ENCODE measurements at places on chromosomes 12 and 14.

DNA sequence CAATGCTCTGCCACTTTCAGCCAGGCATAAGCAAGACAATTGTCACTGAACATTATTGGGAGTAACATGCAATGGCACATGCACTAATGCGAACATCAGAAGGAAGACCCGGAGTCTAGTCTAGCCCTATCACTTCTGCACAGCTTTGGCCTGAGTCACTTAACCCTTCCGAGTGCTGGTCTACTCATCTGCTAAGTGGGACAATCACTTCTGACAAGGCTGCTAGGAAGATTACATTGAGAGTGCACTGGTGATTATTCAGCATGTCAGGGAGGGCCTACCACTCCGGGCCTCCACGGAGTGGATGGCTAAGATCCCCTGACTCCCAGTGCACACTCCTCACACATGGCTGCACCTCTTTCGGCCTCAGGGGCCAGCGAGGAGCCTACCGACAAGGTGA lies 240.9 kb downstream of the DPF3 start:
- no peak for DNase-seq

- DNase-seq: peak; percentile 33
Measured at GRCh38 chr12:102957339-102958050, at the start of gene ASCL1. ASCL1 (plus strand) TSS chr12:102957674; CDS start chr12:102958245, 571 bp downstream.

GRCh38 chr12:6946033-6946919 lies 2.5 kb downstream of the C12orf57 start:
- peak; percentile 98 for DNase-seq

GRCh38 chr12:52371716-52372115 lies 4.4 kb upstream of the KRT85 start:
- DNase-seq: no peak

GRCh38 chr12:4915752-4916151 lies 6.0 kb downstream of the KCNA1 start:
- DNase-seq: no peak

DNA sequence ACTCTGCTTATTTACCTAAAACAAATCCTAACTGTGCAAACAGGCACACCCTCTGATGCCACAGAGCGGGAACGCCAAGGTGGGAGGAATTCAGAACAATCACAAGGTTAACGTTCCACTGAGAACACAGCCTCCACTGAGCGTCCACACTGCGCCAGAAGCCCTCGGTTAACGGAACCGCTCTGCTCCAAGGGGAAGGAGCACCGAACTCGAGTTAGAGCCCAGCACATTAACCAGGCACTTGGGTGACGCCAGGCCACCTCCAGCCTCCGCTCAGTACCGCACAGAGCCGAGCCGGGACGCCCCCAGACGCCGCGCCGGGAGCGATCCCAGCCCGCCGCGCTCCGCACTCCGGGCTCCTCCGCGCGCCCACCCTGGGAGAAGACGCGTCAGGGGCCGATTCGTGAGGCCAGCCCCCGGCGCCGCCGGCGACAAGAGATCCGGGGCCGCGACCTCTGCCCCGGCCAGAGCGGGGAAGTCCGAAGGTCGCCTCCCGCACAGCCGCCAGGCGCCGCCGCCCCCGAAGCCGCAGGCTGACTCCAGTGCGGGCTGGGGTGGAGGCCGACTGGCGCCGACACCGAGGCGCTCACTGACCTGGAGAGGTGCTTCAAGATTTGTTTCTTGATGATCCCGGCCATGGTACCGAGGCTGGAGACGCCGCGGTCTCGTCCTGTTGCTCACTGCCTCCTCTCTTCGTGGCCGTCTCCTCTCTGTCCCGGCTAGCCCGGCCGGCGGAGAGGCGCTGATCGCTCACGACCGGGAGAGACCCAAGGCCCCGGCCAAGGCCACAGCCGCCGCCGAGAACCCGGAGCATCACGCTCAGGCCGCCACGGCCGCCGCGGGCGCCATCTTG lies 450 bp downstream of the BLTP3B start:
- no peak for DNase-seq

DNA sequence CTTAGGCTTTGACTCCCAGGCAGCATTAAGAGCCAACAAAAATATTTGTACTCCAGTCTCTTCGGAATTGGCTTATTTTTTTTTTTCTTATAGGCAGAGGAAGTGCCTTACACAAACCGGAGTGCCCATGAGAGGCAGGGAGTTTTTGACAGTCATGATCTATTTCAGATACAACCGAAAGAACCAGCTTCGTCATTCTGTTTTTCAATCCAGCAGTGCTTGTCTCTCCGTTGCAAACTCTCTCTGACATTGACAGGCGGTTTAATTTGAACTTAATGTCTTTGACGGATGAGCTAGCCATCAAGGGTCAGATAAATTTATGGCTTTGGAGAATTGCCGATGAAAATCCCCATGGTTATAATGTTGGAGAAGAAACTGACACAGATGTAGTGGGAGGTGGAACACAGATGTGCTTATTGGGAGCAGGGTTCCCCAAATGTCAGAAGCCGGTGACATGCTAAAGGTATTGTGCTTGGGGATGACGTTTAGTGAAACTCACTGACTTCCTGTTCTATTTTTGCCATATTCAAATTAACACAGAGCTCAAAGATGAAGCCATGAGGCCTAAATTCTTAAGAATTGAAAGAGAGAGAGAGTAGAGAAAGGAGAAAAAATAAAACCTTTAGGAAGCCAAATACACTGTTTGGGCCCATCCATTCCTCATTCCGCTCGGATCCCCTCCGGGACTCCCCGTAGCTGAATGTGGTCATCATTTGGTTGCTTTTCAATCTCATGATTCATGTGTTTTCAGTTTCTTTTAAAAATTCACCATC lies 59.7 kb downstream of the PLXNC1 start:
- no peak for DNase-seq

GRCh38 chr14:95464103-95464502 lies 52.3 kb downstream of the SYNE3 start:
- no peak for DNase-seq

DNA sequence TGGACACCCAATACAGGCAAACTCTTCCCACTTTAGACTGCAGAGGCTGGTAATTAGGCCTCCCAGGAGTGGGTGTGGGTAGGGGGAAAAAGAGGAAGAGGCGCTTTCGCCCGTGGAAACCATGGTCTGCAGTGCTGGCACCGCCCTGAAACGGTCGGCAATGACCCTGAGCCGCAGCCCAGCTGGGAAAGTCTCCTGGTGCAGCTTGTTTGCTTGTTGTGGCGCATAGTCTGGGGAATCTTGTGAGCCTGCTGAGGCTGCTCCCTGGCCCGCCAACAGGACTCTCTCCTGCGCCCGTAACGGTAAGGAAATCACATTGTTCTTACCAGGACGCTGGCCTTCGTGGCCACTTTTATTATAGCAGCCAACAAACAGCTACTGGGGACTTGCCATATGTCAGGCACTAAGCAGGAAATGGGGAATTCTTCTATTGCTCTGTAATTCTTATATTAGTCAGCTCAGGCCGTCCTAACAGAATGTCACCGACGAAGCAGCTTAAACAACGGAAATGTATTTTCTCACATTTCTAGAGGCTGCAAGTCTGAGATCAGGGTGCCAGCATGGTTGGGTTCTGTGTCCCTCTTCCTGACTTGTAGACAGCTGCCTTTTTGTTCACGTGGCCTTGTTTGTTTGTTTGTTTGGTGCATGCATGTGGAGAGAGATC lies 52.5 kb upstream of the RIN3 start:
- peak; percentile 21 for DNase-seq

- DNase-seq: peak; percentile 13
Measured at GRCh38 chr12:80241576-80242273, 142.4 kb downstream of the OTOGL start.

GRCh38 chr14:105312973-105313372 lies 1.6 kb upstream of the PACS2 start:
- no peak for DNase-seq

- DNase-seq: no peak
Measured at GRCh38 chr14:89616852-89617341, 199.9 kb upstream of the FOXN3 start.

GRCh38 chr12:78764913-78765312 lies 99.7 kb upstream of the SYT1 start:
- DNase-seq: no peak

DNA sequence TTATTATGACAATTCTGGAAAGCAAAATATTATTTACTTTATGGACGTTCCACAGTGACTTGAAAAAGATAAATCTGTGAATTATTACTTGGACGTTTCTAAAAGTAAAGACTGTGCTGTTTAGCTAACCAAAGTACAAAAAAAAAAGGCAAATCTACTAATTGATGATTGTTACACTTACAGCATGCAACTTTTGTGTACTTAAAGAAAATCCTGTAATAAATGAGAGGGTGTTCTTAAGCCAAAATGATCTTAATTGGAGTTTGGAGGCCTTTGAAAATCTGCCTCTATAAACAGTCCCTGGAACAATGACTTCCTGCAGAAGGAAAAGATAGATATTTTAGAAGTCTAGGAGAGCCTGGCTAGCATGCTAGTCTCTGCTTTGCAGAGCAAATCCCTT lies 434.0 kb upstream of the SYT1 start:
- no peak for DNase-seq

GRCh38 chr12:112198120-112198733 lies 72.9 kb downstream of the TRAFD1 start:
- peak; percentile 69 for DNase-seq

GRCh38 chr14:68135566-68135965 lies 316.0 kb downstream of the RAD51B start:
- DNase-seq: peak; percentile 78

DNA sequence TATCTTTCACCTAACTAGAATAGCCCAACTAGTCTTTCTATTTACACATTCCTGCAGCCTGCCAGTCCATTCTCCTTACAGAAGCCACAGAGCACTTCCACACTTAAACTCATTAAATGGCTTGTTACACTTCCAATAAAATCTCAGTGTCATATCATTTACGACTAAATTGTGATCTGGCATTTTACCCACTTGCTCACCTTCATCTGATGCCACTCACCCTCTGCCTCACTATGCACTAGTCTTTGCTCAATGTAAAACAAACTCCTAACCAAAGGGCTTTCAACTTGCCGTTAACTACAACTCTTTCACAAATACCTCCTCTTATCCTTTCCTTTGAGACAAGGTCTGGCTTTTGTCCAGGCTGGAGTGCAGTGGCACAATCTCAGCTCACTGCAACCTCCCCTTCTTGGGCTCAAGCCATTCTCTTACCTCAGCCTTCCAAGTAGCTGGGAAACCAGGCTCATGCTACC lies 24.1 kb downstream of the YAF2 start:
- DNase-seq: no peak

- DNase-seq: peak; percentile 23
Measured at GRCh38 chr12:93109551-93110203, 180.6 kb upstream of the EEA1 start.

DNA sequence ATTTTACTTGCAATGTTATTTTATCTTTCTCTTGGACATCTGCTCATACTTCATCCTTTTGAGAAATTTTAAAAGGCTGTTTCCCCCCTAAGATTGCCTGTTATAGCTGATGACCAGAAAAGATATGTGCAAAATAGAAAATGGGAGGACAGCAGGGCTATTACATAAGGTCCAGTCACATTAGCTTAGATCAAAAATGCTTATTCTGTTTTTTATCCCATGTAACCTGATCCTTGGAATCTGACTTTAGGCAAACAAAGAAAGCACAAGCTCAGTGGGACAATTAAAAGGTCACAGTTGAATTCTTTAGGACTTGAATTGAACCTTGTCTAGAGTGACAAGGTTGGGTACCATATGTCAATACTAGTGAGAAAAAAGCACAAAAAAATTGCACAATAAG lies 65.1 kb upstream of the TRHDE start:
- DNase-seq: no peak

DNA sequence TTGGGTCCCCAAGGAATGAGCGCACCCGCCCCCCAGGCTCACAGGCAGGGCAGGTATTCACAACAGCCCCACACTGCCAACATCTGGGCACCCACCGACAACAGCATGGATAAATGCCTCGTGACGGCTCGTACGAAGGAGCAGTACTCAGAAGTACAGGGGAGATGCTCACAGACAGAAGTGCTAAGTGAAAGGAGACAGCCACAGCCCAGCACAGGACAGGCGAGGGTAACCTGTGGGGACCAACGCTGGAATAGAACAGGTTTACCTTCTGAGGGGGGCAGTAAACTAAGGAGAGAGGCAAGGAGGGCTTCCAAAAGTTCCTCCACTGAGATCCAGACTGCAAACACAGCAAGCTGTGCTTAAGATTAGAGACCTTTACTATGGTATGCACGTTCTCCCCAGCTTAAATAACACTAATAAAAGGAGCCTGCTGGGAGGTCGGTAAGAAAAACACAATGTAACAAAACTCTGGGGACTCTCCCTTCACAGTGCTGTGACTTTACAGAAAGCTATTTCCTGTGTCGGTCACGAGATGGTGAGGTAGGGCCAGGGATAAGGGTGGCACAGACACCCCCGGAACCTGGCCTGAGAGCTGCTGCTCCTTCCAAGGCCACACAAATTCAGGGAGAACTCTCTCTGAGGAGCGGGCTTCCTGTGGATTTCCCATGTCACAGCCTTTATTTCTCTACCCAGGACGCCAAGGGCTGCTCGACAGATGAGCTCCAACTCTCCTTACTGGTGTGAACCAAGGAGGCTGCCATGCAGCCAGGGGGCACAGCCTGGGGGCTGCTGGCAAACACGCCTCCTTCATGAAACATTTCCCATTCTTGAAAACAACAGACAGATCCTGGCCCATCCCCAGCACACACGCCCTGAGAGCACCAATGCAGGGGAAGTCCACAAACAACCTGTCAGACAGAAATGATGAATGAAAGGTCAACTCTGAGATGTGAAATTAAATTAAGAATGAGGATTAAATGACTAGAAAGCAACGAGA lies 26.3 kb downstream of the SLC15A4 start:
- peak; percentile 30 for DNase-seq

DNA sequence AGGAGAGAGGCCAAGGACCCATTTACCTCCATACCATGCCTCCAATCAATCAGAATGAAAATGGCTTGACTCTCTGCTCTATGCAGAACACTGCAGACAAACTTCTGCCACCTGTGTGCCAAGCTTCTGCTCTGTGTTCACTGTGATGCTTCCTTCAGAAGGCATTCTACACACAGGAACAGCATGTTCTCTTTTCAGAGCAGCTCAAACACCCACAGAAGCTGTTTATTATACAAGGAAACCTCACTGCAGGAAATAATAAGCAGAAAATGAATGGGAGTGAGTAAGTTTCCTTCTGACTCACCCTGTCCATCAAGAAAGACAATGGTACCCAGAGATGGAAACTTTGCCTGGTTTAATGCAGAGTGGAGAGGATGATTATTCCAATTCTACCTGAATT lies 2.4 kb upstream of the ESR2 start:
- DNase-seq: peak; percentile 75

DNA sequence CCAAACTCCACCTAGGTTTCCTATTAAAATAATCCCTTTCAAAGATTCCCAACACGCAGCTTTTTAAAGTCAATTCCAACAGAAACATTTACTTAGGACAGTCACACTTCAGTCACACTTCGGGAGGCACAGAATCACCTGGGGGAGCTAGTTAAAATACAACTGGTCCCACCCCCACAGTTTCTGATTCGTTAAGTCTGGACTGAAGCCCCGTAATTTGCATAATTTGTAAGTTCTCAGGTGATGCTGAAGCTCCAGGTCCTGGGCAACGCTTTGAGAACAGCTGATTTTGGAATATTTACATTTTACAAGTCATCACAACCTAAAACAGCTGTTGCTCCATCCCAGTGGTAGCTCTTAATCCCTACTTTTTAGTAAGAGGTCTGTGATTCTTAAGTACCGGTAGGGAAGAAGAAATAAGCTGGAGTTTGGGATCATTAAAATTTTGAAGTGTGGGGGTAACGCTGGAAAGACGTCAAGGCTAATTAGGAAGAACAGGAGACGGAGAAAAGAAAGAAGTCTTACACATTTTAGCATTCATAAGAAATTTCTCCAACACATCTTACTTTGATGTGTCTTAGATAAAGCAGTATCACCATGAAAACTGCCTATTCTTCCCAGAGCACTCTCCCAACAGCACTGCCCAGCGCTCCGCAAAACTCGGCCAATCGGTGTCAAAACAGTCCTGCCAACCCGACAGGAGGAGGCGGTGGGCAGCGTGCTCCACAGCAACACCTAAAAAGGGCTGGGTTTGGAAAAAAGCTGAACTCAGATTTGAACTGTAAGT lies 1.1 kb downstream of the IPO8 start:
- DNase-seq: peak; percentile 58
